ENCODE measurements at places on chromosomes 7 and 10.

GRCh38 chr10:132835848-132836233 is 49.9 kb upstream of the NKX6-2 start:
- DNase-seq, result no peak

- DNase-seq, result no peak
Measured at GRCh38 chr10:117486606-117487005, 55.9 kb upstream of the EMX2 start.

DNA sequence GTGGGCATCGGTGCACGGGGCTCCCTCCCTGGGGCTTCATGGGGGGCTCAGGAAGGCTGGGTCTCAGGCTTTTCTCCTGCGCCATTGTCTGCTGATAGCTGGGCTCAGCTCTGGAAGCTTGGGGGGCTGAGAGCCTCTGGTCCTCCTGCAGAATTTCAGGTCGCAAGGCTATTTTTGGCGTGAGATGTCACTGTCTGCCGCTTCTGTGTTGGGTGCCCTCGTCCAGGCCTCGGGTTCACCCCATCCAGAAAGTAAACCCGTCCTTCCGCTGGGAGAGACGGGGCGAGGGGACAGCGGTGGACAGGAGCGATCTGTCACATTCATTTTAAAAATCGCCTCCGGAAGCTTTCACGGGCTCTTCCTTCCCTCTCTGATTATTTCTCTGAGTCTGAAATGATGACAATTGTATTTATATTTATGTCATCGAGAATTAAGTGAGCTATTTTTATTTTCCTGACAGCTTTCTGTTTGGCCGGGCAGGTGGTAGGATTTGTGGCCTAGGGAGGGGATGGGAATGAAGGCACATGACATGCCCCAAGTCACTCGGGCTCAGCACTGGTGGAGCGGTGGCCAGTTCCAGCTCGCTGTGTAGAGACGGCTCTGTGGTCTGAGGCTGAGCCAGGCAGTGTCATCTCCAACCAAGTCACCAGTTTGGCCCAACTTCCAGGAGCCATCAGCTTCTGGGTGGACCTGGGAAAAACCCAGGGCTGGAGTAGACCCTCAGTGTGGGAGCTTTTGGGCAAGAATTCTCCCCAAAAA is 40.7 kb upstream of the AP5Z1 start:
- no peak for DNase-seq

DNA sequence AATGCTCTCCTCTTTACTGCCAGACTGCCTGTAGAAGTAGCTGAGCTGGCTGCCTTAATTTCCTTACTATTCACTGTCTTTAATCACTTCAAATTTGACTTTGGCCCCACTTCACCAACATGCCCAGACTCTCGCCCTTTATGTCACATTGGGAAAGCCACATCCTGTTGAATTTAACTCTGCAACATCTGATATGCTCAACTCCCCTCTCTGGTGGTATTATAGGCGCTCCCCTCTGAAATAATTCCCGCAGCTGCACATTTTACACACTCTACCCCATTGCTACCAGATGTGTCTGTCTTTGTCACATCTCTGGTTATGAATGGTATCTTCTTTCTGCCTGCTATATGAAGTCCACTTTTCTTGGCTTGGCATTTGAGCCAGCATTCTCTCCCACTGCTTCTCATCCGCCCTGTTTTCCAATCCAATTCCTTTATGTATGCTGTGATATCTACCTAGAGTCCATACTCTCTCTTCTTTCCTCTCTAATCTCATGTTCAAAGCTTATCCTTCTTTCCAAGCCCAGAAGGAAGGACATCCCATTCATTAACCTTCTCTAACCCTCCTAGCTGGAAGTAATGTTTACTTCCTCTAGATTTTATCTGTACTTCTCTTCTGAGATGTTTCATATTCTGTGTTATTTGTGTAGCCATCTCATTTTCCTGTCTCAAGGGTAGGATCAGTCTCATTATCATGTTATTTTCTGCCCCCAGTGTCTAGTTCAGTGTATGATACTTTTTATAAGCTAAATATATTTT is 134.5 kb downstream of the ST7 start:
- DNase-seq, result no peak

DNA sequence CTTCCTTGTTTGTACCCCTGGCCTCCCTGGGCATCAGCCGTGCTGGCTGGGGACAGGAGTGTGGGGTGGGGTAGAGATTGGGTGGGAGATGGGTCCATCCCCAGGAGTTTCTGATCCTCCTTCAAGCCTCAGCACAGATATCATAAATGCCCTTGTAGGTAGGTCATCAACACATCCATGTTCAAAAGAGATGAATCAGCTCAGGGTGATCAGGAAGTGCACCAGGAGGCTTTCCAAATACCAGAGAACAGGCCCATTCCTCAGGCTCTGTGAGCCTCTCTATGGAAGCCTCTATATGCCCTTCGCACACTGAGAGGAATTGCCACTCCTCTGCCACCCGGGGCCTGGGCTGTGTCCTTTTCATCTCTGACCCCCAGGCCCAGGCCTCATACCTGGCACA is 31.9 kb upstream of the ADCYAP1R1 start:
- no peak for DNase-seq

DNA sequence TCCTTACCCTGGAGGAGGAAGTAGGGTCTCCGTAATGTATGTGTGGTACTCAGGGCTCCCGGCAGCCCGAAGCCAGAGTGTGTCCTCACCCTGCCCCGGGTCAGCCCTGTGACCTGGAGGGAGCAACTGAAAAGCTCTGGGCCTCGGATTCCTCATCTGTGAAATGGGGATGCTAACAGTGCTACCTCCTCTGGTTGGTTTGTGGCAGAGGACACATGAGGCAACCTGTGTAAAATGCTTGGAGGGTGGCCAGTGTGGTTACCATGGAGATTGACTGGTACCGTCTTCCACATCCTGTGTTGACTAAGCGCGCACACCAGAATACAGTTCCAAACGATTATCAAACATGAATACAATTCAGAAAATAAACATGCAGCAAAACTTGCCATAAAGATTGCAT is 163.8 kb upstream of the KLF6 start:
- DNase-seq, result no peak
